ENCODE measurements at places on chromosomes 5 and 9.

GRCh38 chr5:3149899-3150298, 398.4 kb upstream of the IRX2 start:
- DNase-seq: no peak

GRCh38 chr5:59674763-59675162, 218.8 kb downstream of the PDE4D start:
- DNase-seq: no peak

- no peak for DNase-seq
These were observed 202.2 kb upstream of the DMRTA1 start for GRCh38 chr9:22244139-22245011.

- DNase-seq: no peak
These were observed 23.4 kb downstream of the CORO2A start for GRCh38 chr9:98168941-98169488.

DNA sequence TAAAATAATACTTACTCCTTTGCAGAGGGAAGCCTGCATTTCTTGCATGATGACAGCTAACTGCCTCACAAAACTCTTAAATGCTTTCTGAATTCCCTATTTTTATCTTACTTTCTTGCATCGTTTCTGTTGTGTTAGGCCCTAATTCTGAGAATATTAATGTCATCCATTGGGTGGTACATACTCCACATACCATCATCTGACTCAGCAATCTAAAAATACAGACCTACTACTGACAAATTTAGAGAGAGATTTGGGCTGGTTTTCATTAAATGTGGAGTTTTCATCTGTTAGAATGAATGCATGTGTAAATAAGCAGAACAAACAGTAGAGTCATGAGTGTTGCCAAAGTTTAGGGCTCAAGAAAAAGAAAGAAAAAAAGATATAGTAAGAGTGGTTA, 26.5 kb upstream of the KCNN2 start:
- DNase-seq: no peak

- no peak for DNase-seq
These were observed 286.5 kb downstream of the MLLT3 start for GRCh38 chr9:20335668-20336332.

GRCh38 chr5:18216729-18217128, 582.5 kb downstream of the TAF11L14 start:
- DNase-seq: no peak

GRCh38 chr9:69252436-69252835, 72.6 kb upstream of the ENTREP1 start:
- no peak for DNase-seq

GRCh38 chr5:76204713-76205112, 121.5 kb downstream of the SV2C start:
- DNase-seq: no peak

DNA sequence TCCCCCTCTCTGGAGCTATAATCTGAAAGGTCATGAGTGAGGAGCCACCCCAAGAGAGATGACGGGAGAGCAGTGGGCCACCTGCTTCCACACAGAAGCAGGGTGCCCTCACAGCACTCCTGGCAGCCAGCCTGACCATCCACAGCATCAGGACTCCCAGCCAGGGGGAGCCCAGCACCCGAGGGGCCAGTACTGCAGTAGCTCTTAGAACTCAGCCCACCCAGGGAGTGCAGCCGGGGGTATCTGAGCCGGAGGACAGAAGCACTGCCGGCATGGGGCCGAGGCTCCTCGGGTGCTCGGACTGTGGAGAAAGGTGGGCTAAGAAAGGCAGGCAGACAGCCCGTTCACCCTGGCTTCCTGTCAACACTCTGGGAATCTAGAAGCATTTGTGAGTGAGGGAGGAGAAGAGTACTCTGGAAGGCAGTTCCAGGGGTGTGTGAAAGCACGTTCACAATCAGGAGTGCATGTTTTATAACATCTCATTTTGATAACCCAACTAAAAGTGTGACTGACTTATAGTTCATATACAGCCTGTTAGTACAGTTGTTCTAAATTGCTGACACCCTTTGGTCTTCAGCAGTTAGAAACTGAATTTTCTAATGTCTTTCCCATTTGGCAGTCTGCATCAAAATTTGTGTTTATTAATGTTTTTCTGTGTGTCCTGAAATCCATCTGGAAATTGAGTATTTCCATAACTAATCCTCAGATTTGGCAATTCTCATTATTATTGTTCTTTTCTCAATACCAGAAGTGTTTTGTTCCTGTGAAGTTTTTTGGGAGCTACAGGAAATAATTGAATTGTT, 25.9 kb upstream of the ASPN start:
- no peak for DNase-seq

- DNase-seq: no peak
These were observed 129.8 kb downstream of the CD180 start for GRCh38 chr5:67066815-67067214.

DNA sequence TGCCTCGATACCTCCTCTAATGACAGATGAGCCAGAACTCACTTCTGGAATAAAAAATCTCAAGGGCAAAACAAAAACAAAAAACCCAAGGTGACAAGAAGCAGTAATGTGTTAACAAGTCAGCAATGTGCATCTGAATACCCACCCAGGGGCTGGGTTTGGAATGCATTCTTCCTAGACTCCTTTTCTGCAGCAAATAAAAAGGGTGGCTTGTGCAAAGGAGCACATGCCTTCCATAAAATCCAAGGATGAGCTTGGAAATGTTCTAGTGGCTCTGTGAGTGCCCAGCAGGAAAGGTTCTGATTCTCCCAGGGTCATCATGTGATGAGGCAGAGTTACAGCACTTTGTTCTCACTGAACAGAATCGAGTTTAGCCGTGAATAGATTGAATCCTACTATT, 599.9 kb downstream of the RAB3C start:
- DNase-seq: no peak

DNA sequence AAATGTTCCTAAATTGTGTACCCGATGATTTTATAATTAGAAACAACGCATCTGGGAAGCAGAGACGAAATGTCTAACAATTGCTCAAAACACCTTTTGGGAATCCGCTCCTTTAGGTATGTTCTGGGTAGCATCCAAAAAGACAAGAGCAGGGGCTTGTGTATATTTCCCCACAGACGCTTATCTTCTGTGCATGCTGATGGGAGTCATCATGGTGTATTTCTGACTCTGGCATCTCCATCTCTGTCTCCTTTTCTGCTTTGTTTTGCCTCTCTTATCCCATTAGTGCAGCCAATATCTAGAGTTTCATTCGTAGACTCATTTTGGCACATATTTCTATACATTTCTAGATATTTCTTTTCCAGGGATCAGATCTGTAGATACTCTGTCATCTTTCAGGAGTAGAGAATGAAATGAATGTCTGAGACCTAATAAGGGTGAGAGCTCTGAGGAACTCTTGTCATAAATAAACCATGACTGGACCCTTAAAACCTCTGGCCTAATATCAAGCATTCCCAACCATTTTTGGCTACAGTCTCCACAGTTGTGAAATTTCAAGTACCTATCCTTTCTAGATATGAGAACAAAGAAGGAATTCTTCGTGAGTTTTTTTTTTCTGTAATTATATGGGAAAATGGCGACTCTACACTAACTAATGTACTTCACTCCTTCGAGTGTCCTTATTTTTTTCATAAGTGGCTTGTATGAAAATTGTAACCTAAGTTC, 508.2 kb downstream of the ACTL7B start:
- DNase-seq: no peak

DNA sequence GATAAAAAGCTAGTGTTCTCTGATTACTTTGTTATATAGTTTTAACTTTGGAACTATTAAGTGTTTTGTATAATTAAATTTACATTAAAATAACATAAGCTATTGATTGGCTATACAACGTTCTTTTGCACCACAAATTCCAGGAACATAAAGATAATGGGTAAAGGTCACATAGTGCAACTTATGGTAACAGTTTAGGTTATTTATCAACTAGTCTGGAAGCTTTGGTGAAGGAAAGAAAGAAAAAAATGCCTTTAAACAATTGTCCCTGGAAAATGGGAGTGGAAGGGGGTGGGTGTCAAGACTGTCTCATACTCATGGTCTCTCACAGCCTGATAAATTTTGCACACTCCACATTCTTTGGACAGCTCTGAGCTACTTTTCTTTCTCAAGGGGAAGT, 17.1 kb upstream of the SPARC start:
- DNase-seq: no peak

GRCh38 chr9:91921371-91921770, 28.7 kb downstream of the ROR2 start:
- no peak for DNase-seq

DNA sequence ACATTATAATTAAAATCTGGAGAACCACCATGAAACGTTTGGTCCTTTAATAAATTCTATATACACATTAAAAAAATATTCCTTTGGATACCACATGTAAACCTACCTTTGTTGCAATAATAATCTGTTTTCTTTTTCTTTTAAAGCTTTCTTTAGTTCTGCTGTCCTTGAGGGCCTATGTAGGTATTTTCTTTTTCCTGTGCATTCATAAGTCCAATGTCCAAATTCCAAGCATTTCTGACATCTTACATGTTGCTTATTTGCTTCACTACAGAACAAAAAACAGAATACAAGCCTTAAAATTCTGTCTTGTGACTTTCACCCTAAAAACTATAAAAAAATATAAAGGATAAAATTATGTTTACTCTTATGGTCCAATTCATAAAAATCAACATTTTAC, 19.7 kb downstream of the ZCCHC10 start:
- DNase-seq: no peak

- DNase-seq: no peak
These were observed 605.4 kb downstream of the DNAH5 start for GRCh38 chr5:13339093-13339492.

GRCh38 chr9:131774636-131775035, 34.8 kb upstream of the RAPGEF1 start:
- no peak for DNase-seq

DNA sequence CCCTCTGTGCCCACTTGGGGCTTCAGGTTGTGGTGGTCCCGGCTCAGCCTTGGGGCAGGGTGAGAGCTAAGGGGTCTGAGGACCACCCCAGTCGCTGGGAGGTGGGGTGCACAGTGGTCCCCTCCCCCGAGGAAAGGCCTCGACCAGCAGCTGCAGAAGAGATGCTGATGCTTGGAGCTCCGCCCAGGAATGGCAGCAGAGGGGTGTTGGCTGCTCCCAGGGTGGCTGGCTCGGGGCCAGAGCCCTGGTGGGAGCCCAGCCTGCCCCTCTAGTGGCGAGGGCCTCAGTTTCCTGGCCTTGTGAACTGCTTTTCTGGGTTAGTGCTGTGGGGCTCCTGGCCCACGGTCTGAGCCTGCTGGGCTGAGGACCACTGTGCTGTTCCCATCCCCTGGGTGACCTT, 1.2 kb downstream of the DIPK1B start:
- no peak for DNase-seq
